HepG2 (cell line): ENCODE measurements at places on chromosomes 4 and X. TPM values are rescaled to one million over a fixed set of nuclear protein-coding genes. Genes with fewer than 3 reads are reported as not detected.

DNA sequence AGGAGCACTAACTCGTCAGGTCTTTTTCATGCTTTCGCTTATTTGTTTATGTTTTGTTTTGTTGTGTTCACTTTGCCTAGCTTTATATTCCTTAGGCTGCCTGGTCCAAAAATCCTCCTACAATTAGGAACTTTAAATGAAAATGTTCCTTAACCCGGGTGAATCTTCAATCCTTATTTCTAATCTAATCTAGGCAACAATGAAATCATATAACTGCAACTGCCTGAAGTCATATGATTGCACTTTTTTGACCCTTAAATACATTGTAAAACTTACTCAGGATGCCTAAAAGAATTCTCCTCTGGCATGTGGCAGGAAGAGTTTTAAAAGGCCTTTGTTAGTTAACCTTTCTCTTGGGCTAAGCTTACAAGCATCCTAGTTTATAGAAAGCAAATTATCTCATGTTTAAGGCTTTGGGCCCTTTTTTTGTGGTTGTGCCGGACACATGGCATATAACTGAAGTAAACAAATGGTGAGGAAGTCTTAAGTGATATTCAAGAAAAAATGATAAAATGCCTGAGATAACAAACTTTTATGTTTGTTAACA is 279.4 kb downstream of the FAT4 start:
- H3K4me3 ChIP-seq = no peak overlapping the region
- no peak for DNase-seq
- H3K27ac ChIP-seq = no peak overlapping the region
- H3K4me1 ChIP-seq = peaks cover 5% of the 10 kb centered on the region; the same call in 1 of the 2 replicates
- H3K36me3 ChIP-seq = no peaks in the 10 kb centered on the region

TRIML1 gene
- not detected in 2 replicates for polyA plus RNA-seq

S100G gene
- not detected in 2 replicates for polyA plus RNA-seq

RHOXF1 gene
- polyA plus RNA-seq = not detected in 2 replicates

GRCh38 chrX:69094977-69095669 is 70.1 kb downstream of the PJA1 start:
- no peak overlapping the region for H3K4me3 ChIP-seq
- H3K4me1 ChIP-seq = no peaks in the 10 kb centered on the region
- DNase-seq = no peak
- H3K27me3 ChIP-seq = no peaks in the 10 kb centered on the region; the same call in 1 of the 2 replicates
- H3K36me3 ChIP-seq = no peaks in the 10 kb centered on the region

HNRNPDL gene
- 139 and 167 TPM in 2 replicates for polyA plus RNA-seq

STK32B gene
- not detected in 2 replicates for polyA plus RNA-seq

- H3K4me3 ChIP-seq = no peak overlapping the region
- H3K27ac ChIP-seq = no peak overlapping the region
- peak; percentile 40 for DNase-seq
- no peaks in the 10 kb centered on the region for H3K4me1 ChIP-seq
Measured at GRCh38 chr4:53490965-53491622, 100.2 kb downstream of the LNX1 start.

NUP62CL gene
- 3.7 and 4.2 TPM in 2 replicates for polyA plus RNA-seq

DNA sequence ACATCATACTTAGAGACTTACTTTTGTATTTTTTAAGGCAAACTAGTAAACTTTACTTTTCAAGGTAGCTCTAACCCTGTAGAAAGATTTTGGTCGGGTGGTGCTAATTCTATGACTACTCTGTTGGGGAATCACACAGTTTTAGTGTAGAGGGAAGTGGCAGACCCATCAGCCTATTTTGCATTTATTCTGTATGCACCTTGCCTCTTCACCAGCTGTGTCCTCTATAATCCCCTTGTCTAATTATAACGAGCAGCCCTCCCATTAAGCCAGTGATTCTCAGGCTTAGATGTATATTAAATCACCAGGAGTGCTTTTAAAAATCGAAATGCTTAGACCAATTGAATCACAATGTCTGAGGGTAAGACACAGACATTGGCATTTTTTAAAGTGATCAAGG is 78.1 kb downstream of the GALNT7 start:
- H3K27me3 ChIP-seq = no peaks in the 10 kb centered on the region; the same call in 1 of the 2 replicates
- H3K4me1 ChIP-seq = no peaks in the 10 kb centered on the region
- DNase-seq = no peak
- no peak overlapping the region for H3K27ac ChIP-seq

DNA sequence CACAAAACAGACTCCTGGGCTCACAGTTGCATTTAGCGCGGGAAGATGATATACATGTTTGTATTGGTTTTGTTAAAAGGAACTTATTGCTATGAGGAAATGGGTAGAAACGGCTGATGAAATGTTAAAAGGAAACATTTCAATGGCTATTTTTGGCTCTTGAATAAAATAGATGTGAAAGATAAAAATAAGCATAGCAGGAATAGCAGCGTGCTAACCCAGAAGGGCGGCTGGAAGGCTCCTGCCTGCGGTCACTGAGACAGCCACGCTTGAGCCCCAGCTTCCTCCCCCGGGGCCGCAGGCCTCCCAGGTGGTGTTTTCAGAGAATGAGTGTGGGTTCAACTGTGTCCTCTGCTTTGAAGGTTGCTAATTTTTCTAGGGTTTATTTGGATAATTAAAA is 35.0 kb upstream of the CLCN4 start:
- H3K27me3 ChIP-seq = no peaks in the 10 kb centered on the region
- no peak for DNase-seq
- no peak overlapping the region for H3K4me3 ChIP-seq
- no peak overlapping the region for H3K27ac ChIP-seq

DNA sequence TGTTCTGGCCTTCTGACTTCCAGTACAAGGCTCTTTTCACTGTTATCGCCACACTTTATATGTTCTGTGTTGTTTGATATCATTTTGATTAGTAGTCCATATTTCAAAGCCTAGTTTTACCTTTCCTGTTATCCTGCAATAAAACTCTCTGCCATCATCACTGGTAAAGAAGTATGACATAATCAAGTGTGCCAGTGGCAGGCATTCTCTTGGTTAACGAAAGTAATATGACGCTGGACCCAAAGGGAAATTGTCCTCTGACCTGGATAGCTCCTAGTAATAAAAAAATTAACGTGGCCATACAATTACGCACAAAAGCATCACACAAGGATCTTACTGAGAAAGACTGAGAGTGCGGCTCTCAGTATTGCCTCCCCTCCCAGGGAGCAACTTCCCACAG is 33.8 kb downstream of the DGKK start:
- peaks cover 55% of the 10 kb centered on the region for H3K4me1 ChIP-seq
- no peaks in the 10 kb centered on the region for H3K27me3 ChIP-seq
- H3K36me3 ChIP-seq = no peaks in the 10 kb centered on the region
- no peak overlapping the region for H3K4me3 ChIP-seq

IL1RAPL1 gene
- 0.04 TPM in 1 of 2 replicates, not detected in the other for polyA plus RNA-seq

DNA sequence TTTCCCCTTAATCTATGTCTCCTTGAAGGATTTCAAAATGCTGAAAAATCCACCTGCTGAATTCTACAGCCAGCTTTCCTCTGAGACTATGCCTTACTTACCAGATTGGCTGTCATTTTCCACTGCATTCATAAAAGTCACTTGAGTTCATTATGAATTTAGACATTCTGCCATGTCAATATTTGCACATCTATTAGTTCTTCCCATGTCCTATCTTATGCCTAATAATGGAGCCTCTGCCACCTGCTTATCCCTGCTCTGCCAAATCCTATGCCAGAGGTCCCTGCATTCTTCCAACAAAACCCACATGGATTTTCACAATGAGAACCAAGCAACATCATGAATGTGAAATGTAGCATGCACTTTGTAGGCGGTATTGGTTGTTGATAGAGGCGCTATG is 42.6 kb downstream of the GASK1B start:
- H3K27me3 ChIP-seq = no peaks in the 10 kb centered on the region
- H3K36me3 ChIP-seq = peaks cover 14% of the 10 kb centered on the region
- no peak for DNase-seq
- H3K4me3 ChIP-seq = no peak overlapping the region

- H3K36me3 ChIP-seq = no peaks in the 10 kb centered on the region
- no peak overlapping the region for H3K27ac ChIP-seq
- H3K4me1 ChIP-seq = no peaks in the 10 kb centered on the region
- no peak overlapping the region for H3K4me3 ChIP-seq
Measured at GRCh38 chr4:111136438-111136837, 513.6 kb upstream of the PITX2 start.

DNA sequence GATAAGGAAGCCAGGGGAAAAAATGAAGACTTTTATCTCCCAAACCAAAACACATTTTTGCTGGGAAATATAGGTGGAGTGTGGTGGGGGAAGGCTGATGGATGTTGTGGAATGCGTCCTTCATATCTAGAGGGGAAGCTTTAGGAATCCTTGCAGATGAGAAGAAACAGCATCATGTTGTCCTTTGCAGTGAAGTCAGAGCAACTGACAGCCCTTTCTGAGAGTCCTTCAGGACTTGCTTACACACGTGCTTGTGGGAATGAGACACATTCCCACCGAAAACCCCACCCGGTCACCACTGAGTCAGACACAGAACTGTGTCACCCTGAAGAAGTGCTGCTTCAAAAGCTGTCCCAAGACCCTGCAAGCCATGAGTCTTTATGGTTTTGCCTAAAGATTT is 81.5 kb downstream of the SHROOM2 start:
- H3K27me3 ChIP-seq = no peaks in the 10 kb centered on the region
- no peak for DNase-seq
- H3K27ac ChIP-seq = no peak overlapping the region
- no peaks in the 10 kb centered on the region for H3K36me3 ChIP-seq
- H3K4me3 ChIP-seq = no peak overlapping the region

DNA sequence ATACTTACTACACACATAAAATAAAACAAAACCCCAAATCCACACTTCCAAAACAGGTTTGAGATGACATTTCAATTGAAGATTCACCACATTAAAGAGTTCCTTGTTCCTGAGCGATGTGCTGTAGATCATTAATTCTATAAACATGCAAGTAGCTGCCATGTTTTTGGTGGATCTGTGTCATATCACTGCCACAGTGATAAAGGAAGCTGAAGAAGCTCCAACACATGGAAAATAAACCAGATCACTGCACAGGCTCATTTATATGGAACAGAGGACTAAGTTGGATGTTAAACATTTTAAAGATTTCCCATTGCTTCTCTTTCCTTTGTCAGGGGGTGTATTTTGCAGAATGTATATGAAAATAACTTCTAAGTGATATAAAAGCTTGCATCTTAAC is 2.8 kb upstream of the RBM46 start:
- H3K4me1 ChIP-seq = no peaks in the 10 kb centered on the region
- H3K36me3 ChIP-seq = no peaks in the 10 kb centered on the region
- no peak overlapping the region for H3K4me3 ChIP-seq
- no peak overlapping the region for H3K27ac ChIP-seq
- H3K27me3 ChIP-seq = no peaks in the 10 kb centered on the region

DNA sequence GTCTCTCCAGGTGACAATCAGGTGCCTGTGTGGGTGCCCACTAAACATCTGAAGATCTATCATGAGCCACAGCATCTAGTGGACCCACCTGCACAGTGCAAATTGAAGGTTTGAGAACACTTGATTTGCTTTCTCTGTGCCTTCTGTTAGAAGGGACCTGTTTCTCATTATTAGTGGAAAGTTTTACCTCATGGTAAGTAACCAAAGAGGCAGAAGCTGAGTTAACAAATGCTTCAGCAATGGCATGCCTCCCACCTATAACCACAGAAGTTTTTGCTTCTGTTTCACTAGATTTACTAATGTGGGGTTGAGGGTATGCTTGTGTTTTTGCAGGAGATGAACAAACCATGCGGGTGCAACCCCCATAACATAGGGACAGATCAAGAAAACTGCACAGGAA is 297.4 kb upstream of the DKK2 start:
- H3K27me3 ChIP-seq = no peaks in the 10 kb centered on the region
- no peaks in the 10 kb centered on the region for H3K36me3 ChIP-seq
- H3K4me1 ChIP-seq = no peaks in the 10 kb centered on the region
- no peak overlapping the region for H3K4me3 ChIP-seq
- H3K27ac ChIP-seq = no peak overlapping the region

RNF150 gene
- polyA plus RNA-seq = 0.03 and 0.08 TPM in 2 replicates

- no peaks in the 10 kb centered on the region for H3K4me1 ChIP-seq
- no peak overlapping the region for H3K4me3 ChIP-seq
- H3K27me3 ChIP-seq = no peaks in the 10 kb centered on the region; the same call in 1 of the 3 replicates
- no peaks in the 10 kb centered on the region for H3K36me3 ChIP-seq
Measured at GRCh38 chr4:145957302-145957701, 18.7 kb upstream of the ZNF827 start.

DNA sequence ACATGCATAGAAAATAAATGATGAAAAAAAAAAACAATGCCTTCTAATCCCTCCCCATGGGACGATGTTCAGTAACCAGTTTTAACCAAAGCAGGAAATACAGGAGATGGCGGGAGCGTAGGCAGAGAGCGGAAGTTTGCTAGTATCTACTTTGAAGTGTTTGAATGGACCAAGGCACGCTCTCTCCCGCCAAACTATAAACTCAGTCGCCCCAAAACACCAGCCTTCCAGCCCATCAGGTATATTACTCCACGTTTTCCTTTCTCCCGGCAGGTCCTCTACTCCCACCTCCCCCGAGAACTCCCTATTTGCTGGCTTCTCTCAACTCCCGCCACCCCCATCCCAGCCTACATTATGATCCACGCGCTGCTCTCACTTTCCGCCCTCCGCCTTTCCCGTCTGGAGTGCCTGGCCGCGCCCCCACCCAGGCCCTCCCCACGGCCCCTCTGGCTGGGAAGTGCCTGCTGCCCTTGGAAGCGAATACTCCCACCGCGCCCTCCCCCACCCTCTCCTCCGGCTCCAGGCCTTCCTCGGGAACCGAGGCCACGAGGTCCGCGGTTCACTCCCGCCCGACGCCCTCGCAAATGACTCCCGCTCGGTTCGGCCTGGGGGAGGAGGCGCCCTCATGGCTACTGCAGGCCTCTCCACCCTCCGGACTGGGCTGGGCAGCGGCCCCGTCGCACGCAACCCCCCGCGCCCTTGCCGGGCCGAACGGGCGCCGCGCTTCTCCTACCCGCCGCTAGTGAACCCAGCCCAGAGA is 723 bp downstream of the DHX15 start:
- H3K27me3 ChIP-seq = no peaks in the 10 kb centered on the region; the same call in 2 of the 3 replicates
- H3K4me1 ChIP-seq = peaks cover 52% of the 10 kb centered on the region
- peaks cover 20% of the 10 kb centered on the region for H3K36me3 ChIP-seq
- peak overlapping the region; percentile 96 for H3K4me3 ChIP-seq
- H3K27ac ChIP-seq = peak overlapping the region; percentile 96

IL2 gene
- polyA plus RNA-seq = not detected in 2 replicates

DNA sequence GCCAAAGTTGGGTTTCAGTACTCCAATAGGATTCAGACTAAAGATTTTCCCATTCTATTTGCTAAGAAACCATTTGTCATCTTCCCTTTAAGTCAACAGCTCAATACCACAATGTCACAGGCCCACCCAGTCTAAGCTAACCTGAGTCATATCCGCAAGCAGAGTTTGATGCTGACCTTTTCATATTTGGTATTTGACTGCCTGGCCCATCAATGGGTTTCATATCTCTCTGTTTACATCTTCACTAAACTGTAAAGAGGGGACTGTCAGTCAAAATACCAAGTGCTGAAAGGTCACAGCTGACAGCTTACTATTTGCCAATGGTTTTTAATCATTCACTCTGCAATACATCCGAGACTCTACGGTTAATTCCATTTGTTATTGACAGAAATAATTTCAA is 707.5 kb upstream of the ACTRT1 start:
- peak; percentile 66 for DNase-seq
- H3K27me3 ChIP-seq = no peaks in the 10 kb centered on the region
- peaks cover 17% of the 10 kb centered on the region for H3K4me1 ChIP-seq
- H3K36me3 ChIP-seq = no peaks in the 10 kb centered on the region
- no peak overlapping the region for H3K27ac ChIP-seq
